Stimulated activated CD8-positive, alpha-beta memory T cell treated with anti-CD3 and anti-CD28 coated beads, Interleukin-4, amount 100 ng/mL, for 4 hours (primary cell): ENCODE measurements at places on chromosomes 7 and 10.
A peak's percentile ranks its signal among the peaks of the same experiment; 100 is the strongest.

DNA sequence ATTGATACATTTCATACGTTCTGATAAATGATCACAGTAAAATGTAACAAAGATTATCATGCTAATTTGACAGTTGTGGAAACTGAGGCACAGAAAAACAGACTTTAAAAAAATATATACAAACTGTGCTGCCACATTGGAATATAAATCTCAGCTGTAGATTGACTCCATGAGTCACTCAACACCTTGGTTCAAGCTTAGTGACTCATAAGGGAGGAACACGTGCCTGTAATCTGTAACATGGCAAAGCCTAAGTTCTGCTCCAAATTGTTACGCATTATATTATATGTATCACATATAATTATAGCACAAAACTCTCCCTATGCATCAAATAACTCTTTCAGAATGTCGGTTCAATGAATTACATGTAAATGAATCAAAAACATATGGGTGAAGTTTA lies 1047.5 kb downstream of the GATA3 start:
- no peak for DNase-seq

DNA sequence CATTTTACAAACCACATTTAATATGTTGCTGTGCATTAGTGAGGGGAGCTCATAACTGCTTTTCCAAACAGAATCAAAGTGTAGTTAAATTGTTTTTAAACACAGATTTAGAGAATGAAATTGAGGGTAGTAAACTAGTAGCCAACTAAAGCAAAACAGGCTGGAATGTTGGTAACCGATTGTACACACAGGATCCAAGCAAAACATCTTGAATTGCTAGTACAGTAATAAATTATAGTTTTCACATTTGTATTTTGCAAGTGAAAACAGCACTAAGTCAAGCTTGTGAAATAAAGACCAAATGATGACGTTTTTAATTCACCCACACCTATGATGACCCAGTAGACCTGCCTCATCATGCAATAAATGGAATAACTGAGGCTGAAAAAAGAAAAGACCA lies 198.3 kb downstream of the HDAC9 start:
- no peak for DNase-seq

GRCh38 chr7:105493923-105494315 lies 28.2 kb downstream of the PUS7 start:
- no peak for DNase-seq

DNA sequence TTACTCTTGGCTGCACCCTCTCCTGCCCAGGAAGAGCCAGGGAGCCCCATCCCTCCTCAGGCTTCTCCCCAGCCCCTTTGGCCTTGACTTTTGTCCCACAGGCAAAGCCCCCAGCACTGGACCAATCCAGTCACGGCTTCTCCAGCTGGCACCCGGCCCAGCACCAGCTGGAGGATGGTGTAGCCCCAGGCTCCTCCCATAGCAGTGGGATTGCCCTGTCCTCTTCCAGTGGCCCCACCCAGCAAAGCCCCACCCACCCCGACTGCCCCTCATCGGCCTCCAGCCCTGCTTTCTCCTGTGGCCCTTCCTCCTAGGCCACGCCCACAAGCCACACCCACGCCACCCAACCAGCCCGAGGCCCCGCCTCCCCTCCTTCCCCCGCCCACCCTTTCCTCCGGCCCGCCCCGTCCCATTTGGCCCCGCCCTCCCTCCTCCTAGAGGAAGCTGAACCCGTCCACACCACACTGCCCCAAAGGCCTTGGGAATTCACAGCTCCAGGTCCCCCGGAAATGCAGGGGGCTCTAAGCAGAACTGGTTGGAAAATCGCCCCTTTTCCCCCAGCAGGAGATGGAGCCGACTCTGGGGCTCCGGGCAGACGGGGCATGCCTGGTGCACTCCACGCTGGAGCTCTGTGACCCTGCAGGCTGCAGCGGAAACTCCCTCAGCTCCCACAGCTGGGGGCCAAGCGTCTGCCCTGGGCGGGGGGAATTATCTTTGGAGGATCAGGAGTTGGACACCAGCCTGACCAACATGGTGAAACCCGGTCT lies 25.2 kb downstream of the GET4 start:
- no peak for DNase-seq

DNA sequence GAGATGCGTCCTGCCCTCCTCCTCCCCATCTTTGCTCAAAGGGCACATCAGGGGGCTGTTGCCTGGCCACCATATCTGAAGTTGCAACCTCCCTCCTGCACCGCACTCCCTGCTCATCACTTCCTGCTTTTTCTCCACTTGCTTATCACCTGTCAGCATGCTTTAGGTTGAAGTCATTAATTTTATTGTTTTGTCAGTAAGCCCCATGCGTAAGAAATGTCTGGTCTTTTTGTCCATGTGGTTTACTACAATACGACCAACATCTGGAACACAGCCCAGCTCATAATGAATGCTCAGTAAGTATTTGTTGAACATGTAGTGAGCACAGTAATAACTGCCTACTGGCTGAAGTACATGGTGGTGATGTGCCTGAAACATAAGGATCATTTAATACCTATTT lies 71.6 kb upstream of the GJD4 start:
- DNase-seq = no peak

DNA sequence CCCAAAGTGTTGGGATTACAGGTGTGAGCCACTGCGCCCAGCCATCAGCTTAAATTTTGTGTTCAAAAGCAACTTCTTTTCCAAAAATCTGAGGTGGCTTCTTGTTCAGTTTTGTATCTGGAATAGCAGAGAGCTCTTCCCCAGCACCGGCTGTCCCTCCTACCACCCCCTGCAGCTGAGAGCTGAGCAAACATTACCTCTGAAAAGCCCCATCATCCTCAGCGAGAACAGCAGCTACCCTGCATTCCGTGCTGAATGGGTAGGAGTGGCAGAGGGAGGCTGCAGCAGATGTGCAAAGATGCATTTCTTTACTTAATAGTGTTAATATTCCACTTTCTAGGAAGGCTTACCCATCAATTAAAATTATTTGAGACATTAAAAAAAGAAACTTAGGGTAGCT lies 31.8 kb downstream of the CCM2 start:
- DNase-seq = no peak

DNA sequence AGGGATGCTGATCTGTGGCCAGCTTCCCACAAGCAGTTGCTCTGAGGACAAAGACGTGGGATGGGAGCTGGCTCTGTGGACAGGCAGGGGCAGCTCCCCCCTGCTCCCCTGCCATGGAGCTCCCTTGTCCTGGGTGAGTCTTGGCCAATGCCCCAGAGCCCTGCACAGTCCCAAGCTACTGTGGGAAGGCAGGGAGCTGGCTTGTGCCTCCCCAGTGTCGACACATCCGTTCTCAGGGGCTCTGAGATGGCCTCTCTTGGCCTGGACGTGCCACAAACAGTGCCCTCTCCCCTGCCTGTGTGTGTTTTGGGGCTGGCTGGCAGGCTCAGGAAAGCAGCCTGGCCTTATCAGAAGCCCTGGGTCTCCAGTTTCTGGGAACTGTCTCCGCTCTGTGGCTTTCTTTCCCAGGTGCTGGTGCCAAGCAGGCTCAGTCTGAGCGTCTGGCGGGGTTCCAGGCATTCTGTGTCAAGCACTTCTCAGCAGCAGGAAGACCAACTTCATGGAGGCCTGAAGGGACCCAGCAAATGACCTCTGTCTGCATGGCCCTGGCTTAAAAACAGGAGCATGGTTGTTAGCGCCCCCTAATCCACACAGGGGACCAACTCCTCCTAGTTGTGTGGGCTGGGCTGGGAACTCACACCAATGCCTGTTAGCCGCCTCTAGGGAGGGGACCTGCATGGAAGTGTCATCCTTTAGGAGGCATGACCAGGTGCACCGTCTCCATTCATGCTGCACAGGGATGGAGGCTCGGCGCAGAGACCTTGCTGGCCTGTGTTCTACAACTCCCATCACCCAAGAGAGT lies 375.2 kb downstream of the RPS24 start:
- DNase-seq = no peak

DNA sequence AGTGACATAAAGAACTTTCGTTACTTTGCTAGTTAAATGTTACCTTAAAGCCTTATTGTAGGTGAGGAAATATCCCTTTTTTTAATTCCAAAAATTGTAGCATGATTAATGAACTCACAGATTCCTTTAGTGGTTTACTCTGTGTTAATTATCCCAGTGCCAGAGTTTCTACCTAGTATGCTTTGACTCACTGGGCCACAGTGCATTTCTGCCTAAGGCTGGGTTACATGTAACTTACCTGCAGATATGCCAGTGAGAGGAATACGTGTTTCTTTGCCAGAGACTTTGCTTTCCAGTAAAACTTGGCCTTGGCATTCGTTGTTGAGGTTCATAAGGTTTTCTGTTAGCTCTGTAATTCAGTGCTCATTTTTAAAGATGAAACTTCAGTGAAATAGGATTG lies 380.8 kb upstream of the LRGUK start:
- no peak for DNase-seq

- no peak for DNase-seq
Measured at GRCh38 chr10:101229266-101230182, at the start of gene LBX1. LBX1 (minus strand) TSS chr10:101229463; CDS start chr10:101228815, 648 bp downstream.

GRCh38 chr7:157516911-157517781 lies 180.3 kb downstream of the DNAJB6 start:
- no peak for DNase-seq

DNA sequence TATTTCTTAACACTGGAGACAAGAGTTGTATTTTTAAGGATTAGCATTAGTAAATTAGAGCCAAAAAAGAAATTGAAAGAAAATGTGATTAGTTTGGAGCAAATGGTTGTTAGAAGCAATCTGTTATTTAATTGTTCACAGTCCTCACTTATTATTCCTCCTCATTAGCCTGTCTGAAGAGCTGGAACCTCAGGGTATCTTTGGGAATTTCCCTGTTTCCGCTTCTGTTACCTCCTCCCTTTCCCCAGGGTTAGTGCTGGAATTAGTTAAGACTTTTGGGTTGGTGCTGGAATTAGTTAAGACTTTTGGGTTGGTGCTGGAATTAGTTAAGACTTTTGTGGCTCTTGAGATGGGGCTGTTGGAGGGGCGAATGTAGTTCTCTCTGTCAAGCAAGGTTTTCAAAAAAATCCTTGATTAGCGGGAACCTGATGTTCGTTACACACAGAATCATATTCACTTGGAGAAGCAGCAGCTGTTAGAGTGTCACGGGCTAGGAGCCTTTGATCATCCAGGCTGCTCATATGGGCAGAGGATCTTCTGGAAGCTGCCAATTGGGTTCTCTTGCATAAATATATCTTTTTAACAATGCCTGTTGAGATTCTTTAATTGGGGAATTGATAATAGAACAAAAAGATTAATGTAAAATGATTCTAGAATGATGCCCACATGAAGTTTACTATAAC lies 251.0 kb upstream of the NPSR1 start:
- no peak for DNase-seq

GRCh38 chr7:141685285-141686023 lies 16.5 kb downstream of the DENND11 start:
- DNase-seq = no peak

- DNase-seq = no peak
Measured at GRCh38 chr10:68878496-68878895, 22.6 kb upstream of the DDX50 start.

GRCh38 chr10:76257816-76258215 lies 826.4 kb downstream of the LRMDA start:
- DNase-seq = no peak

DNA sequence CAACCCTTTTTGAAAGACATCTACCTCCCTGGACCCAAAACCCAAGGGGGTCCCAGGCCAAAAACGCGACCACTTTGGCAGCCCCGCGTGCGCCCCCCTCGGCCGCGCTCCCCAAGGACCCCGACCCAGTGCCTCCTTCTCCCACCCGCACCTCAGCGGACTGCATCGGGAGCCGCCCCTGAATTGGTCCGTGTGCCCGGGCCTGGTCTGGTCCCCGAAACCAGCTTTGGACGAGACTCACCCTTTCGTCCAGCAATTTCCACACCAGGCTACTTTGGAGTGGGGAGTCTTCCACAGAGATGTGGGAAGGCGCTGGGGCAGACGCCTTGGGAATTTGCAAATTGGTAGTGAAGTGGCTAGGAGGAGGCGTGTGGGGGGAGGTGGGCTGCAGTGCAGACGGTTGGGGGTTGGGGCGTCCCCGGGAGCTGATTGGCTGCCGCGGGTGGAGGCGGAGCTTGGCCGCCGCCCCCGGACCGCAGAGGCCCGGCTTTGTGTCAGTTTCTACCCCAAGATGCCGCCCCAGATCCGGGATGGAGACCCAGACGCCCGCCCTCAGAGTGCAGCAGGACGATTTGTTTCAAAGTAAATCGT lies 16.9 kb downstream of the TCAF1 start:
- peak; percentile 9 for DNase-seq

DNA sequence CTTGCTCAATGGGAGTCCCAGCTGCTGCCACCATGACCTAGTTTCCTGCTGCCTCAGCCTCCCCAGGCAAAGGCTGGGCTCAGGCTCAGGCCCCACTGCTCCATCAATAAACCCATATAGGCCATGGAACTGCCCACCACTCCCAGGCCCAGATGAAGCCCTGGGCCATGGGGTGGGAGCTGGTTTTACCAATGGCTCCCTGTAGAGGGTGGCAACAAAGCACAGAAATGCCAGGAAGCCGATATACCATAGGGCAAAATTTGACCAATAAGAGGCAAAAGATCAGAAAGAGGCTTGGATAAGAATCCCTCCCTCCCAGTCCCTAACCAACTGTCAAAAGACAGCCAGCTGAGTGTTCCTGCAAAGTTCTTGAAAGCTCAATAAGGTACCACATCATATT lies 101.8 kb upstream of the DOCK1 start:
- no peak for DNase-seq

DNA sequence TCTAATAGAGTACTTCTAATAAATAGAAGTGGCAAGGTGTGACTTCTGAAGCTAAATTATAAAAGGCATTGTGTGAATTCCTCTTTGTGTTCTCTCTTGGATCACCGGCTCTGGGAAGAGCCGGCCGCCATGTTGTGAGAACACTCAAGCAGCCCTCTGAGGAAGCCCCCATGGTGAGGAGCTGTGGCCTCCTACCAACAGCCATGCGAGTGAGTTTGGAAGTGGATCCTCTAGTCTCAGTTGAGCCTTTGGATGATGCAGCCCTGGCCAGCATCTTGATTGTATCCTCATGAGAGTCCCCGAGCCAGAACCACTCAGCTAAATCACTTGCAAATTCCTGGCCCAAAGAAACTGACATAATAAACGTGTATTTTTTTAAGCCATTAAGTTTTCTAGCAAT lies 94.5 kb upstream of the CARD11 start:
- no peak for DNase-seq

DNA sequence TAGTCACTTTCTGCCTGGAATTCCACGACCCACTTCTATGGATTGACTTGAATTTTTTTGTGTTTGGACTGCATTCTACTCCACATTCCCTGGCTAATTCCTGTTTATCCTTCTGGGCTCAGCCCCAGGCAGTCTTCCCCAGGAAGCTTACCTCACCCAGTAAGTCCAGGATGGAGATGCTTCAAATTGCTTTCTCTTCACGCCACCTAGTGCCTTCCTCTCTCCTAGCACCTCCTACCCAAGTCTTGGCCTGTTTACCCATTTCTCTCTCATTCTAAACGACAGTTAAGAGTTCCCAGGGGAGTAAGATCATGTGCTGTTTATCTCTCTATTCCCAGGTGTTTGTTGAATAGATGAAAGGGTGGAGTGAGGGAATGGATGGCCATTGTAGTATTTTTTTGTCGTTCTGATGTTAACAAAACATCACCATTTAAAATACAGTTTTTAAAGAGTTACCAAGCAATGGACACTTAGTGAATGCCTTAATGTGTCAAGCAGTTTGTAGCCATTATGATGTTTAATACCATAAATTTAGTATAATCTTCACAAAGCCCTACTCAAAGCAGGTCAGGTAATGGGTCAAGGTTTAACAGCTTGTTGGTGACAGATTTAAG lies 45.5 kb upstream of the TARP start:
- DNase-seq = no peak
